SJSA1 (cell line): ENCODE measurements at places on chromosomes 13 and 19. TPM values are rescaled to one million over a fixed set of nuclear protein-coding genes. Genes with fewer than 3 reads are reported as not detected.

DNA sequence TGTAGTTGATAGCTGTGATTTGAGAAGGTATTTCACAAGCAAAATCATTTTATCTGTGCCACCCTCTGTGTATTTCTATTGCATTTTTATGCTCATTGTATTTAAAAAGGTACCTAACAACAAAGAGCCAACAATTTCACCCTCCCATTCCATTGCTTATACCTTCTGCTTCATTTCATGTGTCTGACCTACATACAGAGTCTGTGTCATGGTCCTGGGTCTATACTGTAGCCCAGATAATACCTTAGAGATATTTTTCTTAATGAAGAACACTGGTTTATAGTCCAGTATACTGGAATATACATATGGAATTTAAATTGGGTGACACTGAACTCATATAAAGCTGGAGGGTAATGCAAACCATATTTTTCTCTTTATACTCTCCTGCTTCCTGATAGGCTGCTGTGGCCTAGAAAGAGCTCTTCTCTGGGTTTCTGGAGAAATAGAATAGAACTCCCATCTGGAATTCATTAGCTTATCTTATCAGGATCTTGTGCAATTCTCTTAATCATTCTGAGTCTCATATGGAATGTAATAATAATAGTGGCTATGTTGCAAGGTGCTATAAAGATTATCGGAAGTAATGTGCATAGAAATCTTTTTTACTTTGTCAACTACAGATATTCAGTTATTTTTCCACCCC, 31.8 kb upstream of the SPART start:
- no peaks in the 10 kb centered on the region for H3K27me3 ChIP-seq
- no peaks in the 10 kb centered on the region for H3K4me1 ChIP-seq
- no peak overlapping the region for H3K4me3 ChIP-seq
- no peak for DNase-seq
- no peak overlapping the region for H3K27ac ChIP-seq
- no peaks in the 10 kb centered on the region for H3K36me3 ChIP-seq

- no peaks in the 10 kb centered on the region for H3K27me3 ChIP-seq
- no peak for DNase-seq
- no peak overlapping the region for H3K4me3 ChIP-seq
- H3K36me3 ChIP-seq = no peaks in the 10 kb centered on the region
- no peak overlapping the region for H3K27ac ChIP-seq
Measured at GRCh38 chr13:43377973-43378372, 354.6 kb downstream of the DNAJC15 start.

DNA sequence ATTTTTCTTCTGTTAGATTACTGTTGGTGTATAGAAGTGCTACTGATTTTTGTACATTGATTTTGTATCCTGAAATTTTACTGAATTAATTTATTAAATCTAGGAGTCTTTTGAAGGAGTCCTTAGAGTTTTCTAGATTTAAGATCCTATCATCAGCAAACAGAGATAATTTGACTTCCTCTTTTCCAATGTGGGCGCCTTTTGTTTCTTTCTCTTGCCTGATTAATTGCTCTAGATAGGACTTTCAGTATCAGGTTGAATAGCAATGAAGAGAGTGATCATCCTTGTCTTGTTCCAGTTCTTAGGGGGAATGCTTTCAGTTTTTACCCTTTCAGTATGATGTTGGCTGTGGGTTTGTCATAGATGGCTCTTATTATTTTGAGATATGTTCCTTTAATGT, 5.6 kb upstream of the CD33 start:
- H3K4me1 ChIP-seq = no peaks in the 10 kb centered on the region
- H3K27me3 ChIP-seq = peaks cover 4% of the 10 kb centered on the region; the same call in 1 of the 2 replicates
- H3K27ac ChIP-seq = no peak overlapping the region
- H3K36me3 ChIP-seq = no peaks in the 10 kb centered on the region
- DNase-seq = no peak

DNA sequence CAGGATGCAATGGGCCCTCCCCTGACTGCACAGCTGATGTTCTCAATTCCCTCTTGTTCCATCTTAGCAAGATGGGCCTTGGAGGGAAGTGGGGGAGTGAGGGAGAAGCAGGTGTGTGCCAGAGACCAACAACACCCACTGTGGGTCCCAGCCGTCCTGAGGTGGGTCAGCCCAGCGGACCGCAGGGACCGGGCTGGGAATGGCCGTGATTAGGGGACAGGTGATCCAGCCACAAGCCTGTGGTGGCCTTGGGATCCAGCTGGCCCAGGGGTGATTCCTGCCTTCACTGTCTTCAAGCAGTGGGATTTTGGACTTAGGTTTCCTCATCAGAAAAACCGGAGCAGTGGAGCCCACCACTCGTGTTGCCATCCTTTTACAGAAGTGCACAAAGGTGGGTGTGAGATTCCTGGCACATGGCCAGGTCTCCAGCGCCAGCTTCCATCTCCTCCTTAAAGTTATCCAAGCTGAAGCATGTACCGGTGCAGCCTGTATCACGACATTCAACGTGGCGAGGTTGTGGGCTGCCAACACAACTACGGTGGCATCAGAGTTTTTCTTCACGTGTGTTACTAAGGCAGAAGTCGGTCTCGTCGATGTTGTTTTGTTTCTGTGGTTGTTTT, 9.0 kb upstream of the ATP11A start:
- H3K4me3 ChIP-seq = no peak overlapping the region
- no peak for DNase-seq
- H3K27me3 ChIP-seq = no peaks in the 10 kb centered on the region
- no peaks in the 10 kb centered on the region for H3K4me1 ChIP-seq
- H3K27ac ChIP-seq = no peak overlapping the region

GRCh38 chr13:85386424-85386823, 412.8 kb downstream of the SLITRK6 start:
- no peaks in the 10 kb centered on the region for H3K36me3 ChIP-seq
- no peak for DNase-seq
- no peak overlapping the region for H3K27ac ChIP-seq
- H3K4me1 ChIP-seq = peaks cover 6% of the 10 kb centered on the region
- H3K27me3 ChIP-seq = no peaks in the 10 kb centered on the region

The ALG11 gene
- total RNA-seq = 21.9 and 25.3 TPM in 2 replicates

DNA sequence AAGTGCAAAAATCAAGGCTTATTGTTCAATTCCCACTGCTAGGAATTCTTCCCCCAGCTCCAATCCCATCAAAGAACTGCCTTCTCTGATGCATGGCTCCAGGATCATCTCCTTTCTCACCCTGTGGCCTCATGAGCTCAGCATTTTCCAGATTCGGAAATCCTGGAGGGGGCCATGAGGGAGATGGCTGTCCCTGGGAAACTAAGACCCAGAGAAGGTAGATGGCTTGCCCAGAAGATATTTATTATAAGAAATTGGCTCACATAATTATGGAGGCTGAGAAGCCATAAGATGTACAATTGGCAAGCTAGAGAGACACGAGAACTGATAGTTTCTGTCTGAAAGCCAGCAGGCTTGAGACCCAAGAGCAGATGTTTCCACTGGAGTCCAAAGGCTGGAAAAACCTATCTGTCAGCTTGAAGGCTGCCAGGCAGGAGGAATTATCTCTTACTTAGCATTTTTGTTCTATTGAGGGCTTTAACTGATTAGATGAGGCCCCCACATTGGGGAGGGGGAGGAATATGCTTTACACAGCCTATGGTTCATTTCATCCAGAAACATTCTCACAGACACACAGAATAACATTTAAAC, 58.6 kb downstream of the GADD45B start:
- H3K27ac ChIP-seq = peak overlapping the region; percentile 75
- H3K4me3 ChIP-seq = no peak overlapping the region
- DNase-seq = no peak
- peaks cover 54% of the 10 kb centered on the region for H3K4me1 ChIP-seq
